ENCODE measurements at places on chromosomes 4 and X.

- DNase-seq = no peak
Measured at GRCh38 chr4:86717651-86718050, 123.5 kb downstream of the PTPN13 start.

GRCh38 chrX:11188664-11189063, 77.5 kb downstream of the HCCS start:
- peak; percentile 15 for DNase-seq

DNA sequence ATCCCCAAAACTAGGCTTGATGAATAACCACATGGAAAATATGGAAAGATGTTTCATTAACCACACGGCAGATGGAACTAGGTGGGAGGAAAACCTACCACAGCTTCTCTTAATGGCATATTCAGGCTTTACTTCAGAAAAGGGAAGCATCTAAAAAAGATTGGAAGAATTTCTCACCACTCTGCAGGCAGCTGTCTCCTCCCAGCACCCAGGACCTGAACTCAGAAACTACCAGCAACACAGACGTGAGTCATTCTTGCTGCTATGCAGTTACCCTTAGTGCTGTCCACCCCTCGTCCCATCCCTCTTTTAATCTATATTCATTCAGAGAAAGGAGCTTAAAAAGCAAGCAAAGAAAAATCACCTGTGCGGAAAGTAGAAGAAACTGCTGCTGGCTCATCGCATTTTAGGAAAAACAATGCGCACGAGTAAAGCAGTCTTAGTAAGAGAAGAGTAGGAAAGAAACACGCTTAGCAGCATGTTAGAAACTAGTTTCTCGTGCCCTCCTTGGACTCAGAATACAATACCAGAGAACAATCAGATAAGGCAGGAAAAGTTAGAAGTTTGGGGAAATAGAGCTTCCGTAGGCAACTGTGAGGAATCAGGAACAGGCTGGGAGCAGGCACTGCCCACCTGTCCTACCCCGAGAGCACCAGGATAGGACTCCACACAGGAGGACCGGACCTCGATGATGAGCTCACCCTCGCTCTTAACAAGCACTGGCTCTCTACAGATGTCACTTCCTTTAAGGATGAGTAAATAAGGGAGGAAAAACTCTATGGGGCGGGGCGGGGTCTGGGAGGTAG, 48.1 kb upstream of the ENPP6 start:
- DNase-seq = peak; percentile 85

DNA sequence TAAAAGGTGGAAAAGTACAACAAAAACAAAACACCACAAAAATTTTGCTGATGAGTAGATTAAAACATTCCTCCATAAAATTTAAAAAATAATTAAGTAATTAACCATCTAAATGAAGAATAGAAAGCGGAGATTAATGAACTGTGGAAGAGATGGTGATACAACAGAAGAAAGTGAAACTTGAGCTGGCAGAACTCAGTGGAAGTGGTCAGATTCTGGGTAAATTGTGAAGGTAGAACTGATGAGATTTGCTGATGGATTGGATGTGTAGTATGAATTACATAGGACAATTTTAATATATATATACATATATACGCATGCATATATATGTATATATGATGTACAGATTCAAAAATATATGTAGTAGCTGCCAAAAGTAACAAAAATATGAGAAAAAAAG, 73.9 kb downstream of the AMOT start:
- no peak for DNase-seq

GRCh38 chrX:116204932-116205331, 34.4 kb downstream of the AGTR2 start:
- DNase-seq = peak; percentile 31

DNA sequence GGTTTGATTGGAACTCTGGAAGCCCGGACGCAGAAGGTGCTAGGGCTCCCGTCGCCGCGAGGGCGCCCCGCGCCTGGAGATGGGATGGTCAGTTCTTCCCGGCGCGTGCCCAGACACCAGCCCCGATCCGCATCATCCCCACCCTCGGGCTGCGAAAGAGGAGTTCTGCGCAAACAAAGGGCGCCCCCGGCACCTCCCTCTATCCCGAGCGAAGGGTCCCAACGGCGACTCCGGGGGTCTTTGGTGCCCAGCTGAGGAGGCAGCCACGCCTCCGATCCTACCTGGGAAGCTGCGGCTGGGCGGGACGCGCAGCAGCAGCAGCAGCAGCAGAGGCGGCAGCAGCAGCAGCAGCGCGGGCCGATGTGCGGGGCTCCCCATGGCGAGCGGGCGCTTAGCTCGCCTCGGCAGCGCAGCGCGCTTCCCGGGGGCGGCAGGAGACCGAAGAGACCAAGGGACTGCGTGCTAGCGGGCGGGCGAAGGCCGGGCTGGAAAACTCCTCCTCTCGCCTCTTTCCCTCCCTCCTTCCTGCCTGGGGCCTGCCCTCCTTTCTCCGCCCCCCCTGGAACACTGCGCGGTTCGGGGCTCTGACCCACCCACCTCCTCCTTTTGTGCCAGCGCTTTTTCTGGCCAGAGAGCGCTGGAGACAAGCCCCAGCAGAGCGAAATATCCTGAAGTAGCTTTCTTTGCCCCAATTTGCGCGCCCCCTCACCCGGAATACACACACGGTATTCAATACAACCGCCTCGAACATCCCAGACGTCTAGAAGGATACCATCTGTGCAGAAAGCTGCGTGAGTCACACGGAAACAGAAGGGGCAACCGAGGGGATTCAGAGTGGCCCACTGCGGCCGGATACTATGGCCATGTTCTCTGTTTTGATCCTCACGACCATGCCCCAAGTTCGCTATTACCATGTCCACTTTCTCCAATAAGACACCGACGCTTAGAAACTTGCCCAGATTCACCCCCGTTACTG, at the start of gene SRPX:
TSS of gene SRPX (minus strand) at position 457 of the 976 bp plus-strand sequence. CDS start at position 378, 79 bp downstream.
- peak; percentile 38 for DNase-seq

DNA sequence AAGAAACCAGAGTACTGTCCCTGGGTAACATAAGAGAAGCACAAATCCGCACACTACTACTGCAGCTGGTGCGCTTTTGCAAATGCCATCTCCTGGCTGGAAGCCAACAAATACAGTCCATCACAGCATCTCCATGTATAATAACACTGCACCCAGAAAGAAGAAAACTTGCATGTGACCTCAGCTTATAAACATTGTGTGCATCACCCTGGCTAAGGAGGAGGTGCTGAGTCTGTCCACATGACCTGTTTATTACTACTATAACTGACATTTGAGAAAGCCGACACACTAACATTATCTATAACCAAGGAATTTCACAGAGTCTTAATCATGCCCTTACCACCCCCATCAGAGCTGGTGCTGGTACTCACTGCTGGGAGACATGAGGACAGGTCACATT, 516.8 kb downstream of the CFAP47 start:
- peak; percentile 30 for DNase-seq

DNA sequence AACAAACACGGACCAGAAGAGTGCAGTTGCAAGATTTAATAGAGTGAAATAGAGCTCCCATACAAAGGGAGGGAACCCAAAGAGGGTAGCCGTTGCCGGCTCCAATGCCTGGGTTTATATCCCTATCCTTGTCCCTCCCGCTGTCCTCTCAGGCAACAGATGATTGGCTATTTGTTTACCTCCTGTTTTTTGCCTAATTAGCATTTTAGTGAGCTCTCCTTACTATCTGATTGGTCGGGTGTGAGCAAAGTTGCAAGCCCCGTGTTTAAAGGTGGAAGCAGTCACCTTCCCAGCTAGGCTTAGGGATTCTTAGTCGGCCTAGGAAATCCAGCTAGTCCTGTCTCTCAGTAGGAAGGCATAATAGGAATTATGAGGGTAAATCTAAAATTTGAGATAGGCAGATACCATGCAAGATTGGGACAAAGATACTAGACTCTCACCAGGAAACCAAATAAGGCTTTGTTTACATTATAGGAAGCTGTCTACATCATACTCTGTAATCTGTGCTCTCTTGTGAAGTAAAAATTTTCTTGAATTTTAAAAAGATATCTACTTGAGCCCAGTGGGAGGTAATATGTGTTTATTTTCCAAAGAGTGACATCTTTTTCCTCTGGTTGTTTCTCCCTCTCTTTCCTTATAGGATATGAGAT, 65.9 kb downstream of the ATP10D start:
- DNase-seq = peak; percentile 49

DNA sequence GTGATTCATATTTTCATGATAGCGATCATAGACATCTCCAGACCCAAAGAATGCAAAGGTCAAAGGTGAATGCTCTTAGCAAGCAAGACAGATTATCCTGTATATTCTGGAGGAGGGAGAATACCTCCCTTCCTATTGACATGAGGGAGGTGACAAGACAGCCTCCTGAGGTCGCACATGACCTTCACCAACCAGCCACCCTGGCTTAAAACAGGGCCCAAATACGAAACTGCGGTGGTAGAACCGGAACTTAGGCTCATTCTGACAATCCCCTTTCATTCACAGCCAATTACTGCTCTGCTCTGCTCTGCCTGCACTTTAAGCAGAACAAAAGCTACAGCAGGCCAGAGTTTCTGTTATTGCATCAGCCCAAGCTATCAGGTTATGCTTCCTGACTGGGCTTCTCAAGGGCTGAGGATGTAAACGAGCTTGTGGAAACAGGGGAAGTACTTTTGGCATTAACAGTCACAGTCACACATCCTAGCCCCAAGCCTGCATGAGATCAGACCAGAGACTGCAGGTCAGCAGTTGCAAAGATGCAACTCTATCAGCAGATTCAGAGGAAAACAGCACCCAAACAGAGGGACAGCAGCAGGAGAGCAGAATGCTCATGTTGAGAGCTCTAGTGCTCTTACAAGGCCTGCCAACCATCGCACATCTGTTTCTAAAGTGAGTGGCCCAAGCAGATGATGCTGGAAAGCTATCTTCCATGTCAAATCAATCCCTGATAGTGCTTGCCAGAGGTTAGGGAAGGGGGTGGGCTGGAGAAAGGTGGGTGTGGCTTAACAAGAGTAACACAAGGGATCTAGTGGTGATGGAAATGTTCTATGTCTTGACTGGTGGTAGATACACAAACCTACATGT, 51.3 kb upstream of the MAP3K15 start:
- DNase-seq = peak; percentile 78

DNA sequence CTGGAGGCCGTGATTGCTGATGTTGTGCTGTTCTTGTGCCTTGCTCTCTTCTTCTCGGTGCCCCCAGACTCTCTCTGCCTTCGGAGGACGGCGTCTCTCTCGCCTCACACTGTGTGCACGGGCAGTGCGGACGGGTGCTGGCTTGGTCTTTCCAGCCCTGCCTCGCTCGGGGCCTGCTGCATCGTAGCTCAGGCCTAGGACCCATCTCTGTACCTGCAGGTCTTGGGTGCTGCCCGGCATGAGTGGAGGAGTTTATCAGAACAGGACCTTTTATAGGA, 18.2 kb downstream of the RGS12 start:
- DNase-seq = no peak

GRCh38 chr4:104413487-104413886, 81.2 kb downstream of the CXXC4 start:
- DNase-seq = no peak

GRCh38 chr4:129358571-129358970, 262.6 kb downstream of the C4orf33 start:
- DNase-seq = peak; percentile 94

DNA sequence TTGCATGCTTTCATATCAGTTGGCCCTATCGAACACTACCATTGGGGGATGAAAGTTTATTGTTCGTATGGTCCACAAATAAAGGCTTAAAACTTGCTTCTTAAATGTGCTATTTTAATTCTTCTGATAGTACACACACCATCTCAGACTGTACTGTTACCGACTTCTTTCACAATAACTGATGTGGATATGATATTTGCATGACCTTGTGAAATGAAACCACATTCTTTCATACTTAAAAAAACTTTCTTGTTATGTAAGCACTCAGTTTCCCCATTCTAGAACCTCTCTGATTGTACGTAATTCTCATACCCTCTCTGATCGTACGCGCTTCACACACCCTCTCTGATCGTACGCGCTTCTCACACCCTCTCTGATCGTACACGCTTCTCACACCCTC, 12.0 kb upstream of the WDR19 start:
- DNase-seq = no peak

- DNase-seq = no peak
Measured at GRCh38 chrX:9241427-9241826, 207.5 kb upstream of the FAM9B start.

- peak; percentile 84 for DNase-seq
Measured at GRCh38 chr4:8101213-8102075, 57.2 kb downstream of the ABLIM2 start.

DNA sequence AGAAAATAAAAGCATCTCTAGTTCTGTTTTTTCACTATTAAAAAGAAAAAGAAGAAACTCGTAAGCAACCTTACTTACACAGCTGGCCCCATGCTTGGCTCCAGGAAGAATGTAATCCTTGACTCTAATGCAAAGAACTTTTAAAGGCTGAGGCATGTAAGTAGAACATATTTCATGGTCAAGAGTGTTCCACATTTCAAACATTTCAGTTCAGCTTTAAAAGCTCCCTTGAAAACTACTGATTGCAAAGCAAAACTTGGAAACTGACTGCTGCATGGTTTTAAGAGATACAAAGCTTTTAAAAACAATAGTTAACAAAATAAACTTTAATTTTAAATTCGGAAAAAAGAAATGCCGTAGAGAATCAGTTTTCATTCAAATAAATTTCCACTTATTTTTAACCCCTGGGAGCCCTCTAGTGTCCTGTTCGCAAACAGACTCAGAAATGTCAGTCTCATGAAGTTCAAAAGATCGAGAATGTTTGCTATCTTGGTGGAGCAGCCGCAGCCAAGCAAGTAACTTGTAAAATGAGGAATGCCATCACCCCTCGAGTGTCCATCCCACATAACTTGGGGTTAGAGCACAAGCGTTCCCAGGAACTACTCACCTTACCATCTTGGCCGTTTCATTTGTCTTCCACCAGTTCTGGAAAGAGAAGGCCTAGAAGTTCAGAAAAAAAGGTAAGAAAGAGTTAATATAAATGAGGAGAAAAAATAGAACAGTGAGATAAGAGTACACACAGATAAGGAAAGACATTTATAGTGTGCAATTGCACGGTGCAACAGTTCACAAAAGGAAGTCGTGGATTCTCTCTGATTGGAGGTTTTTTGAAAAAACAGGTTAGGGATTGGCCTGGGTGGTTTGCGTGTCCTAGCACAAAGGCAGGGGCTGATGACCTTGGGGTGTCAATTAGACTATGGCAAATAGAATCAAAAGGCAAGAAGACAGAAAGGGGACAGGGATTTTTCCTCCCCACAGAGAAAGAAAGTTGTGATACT, at the start of gene GASK1B:
TSS of gene GASK1B (minus strand) at position 765 of the 998 bp plus-strand sequence. CDS start 1,650 bp downstream, outside the sequence.
- peak; percentile 82 for DNase-seq

- DNase-seq = peak; percentile 91
Measured at GRCh38 chr4:53541577-53542206, 49.6 kb downstream of the LNX1 start.

DNA sequence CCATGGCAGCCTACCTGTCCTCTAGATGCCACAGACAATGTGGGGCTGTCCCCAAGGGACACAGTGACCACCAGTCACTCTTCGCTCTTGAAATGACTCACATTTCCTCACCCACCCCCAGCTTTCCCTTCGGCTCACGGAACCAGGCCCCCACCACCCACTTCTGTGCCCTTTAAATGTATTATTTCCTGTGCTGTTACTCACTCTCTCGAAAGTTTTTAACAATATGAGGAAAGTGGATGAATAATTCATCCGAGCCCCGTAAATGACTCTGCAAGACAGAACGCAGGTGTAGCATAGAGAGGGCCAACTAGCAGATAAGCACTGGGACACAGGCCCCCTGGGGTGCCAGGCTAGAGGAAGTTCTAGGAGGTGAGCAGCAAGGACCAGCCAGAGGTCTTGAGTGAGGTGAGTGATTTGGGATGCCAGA, 179.5 kb upstream of the TBL1X start:
- DNase-seq = no peak

GRCh38 chr4:573122-573892, 2.8 kb downstream of the TMEM271 start:
- DNase-seq = no peak

GRCh38 chr4:11250510-11250909, 178.2 kb downstream of the HS3ST1 start:
- no peak for DNase-seq

- no peak for DNase-seq
Measured at GRCh38 chrX:43540318-43540717, 115.8 kb upstream of the MAOA start.

All from choroid plexus epithelial cell (primary cell).